CD4-positive, alpha-beta memory T cell (primary cell): ENCODE measurements at places on chromosomes 2 and 18.

GRCh38 chr2:109432421-109432820, 181.3 kb downstream of the SEPTIN10 start:
- no peak for DNase-seq

- no peak for DNase-seq
These were observed 247.9 kb upstream of the SYT4 start for GRCh38 chr18:43525169-43525568.

DNA sequence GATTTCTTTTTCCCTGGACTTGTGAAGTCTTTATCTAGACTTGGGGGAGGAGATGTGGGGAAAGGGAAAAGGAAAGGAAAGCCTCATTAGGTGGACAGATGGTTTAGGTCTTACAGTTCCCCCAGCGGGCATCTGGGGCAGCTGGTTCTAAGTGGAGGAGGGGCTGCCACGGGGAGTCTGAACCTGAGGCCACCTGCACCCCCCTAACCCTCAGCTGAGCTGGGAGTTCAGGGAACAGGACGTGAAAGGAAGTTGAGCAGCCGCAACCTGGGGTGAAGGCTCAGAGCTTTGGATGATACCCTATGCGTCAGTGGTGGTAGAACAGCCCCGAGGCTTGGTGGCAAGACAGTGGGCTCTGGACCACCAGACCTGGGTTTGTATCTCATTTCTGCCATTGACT, 26.8 kb downstream of the ITM2C start:
- no peak for DNase-seq

GRCh38 chr2:168189835-168190569, 57.4 kb downstream of the STK39 start:
- DNase-seq: no peak

- no peak for DNase-seq
These were observed 937.1 kb downstream of the TSN start for GRCh38 chr2:122692400-122693083.

DNA sequence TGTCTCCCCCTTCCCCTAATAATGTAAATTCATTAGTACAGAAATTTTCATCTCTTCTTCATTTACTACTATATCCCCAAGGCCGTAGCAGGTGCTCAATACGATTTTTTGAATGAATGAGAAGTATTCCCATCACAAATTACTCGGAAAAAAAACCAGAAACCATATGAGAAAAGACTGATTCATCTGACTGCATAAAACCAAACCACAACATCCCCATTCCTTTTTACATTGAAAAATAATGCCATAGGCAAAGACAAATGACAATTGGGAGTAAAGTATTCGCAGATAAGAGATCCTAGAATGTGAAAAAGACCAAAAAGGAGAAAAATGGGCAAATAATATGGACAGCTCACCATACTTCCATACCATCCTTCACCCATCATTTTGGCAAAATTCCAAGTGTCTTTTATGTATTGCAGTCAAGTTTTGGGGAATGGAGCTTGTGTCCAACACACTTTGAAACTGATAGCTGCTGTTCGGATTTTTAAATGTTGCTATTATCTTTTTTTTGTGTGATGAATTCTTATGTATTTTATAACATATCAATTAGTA, 1.5 kb downstream of the ZC3H8 start:
- DNase-seq: no peak

DNA sequence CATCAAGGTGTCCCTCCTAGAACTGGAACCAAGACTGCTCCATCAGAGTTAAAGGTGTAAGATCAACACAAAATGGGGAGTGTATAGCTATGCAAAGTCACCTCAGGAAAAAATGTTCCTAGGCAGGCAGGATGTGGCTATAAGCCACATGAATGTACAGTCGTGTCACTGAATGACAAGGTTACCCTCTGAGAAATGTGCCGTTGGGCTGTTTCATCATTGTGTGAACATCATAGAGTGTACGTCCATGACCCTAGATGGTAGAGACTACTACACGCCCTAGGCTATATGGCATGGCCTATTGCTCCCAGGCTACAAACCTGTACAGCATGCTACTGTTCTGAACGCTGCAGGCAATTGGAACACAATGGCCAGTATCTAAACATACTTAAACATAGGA, 24.5 kb downstream of the TYMS start:
- peak; percentile 69 for DNase-seq

- DNase-seq: no peak
These were observed 358.1 kb upstream of the CRIM1 start for GRCh38 chr2:35997488-35997887.

GRCh38 chr2:130332271-130333073, 10.2 kb upstream of the IMP4 start:
- peak; percentile 54 for DNase-seq

DNA sequence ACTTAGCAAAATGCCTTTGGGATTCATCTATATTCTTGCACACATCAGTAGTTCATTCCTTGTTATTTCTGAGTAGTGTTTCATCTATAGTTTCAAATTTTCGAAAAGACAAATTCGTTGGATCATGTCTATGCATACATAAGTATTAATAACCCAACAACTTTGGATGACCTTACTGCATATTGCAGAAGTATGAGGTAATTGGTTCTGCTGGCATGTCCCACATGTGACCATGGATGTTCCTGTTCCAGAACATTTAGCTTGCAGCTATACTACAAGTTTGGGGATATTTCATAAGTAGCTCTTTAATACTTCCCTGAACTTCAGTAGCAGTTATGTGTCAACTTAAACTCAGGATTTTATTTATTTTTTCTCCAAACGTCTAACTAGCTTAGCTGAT, 44.9 kb downstream of the APLF start:
- no peak for DNase-seq

- no peak for DNase-seq
These were observed 107.9 kb downstream of the KCNF1 start for GRCh38 chr2:11019614-11020013.

- DNase-seq: no peak
These were observed 13.5 kb downstream of the DOK6 start for GRCh38 chr18:69414184-69414583.

GRCh38 chr2:86123328-86123925, 17.4 kb downstream of the PTCD3 start:
- no peak for DNase-seq

- no peak for DNase-seq
These were observed 21.7 kb upstream of the CABLES1 start for GRCh38 chr18:23113576-23113975.

DNA sequence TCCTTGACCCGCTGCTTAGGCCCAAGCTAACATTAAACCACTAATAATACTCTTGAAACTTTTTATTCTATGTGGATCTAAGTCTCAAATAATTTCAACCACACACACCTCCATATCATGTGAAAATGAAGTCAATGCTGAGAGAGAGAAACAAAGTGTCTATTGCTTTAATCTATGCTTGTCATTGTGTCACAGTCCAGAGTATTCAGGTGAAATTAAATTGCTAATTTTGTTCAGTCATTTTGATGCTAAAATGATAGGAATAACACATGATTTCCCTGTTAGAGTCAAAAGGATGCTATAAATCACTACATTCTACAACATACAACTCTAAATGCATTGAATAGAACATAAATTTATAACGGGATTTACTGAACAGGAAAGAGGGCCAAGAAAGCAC, 195.4 kb downstream of the ERBB4 start:
- no peak for DNase-seq

GRCh38 chr2:204449977-204450376, 95.3 kb upstream of the PARD3B start:
- DNase-seq: no peak

- no peak for DNase-seq
These were observed 29.6 kb downstream of the FAM168B start for GRCh38 chr2:131063501-131064283.

DNA sequence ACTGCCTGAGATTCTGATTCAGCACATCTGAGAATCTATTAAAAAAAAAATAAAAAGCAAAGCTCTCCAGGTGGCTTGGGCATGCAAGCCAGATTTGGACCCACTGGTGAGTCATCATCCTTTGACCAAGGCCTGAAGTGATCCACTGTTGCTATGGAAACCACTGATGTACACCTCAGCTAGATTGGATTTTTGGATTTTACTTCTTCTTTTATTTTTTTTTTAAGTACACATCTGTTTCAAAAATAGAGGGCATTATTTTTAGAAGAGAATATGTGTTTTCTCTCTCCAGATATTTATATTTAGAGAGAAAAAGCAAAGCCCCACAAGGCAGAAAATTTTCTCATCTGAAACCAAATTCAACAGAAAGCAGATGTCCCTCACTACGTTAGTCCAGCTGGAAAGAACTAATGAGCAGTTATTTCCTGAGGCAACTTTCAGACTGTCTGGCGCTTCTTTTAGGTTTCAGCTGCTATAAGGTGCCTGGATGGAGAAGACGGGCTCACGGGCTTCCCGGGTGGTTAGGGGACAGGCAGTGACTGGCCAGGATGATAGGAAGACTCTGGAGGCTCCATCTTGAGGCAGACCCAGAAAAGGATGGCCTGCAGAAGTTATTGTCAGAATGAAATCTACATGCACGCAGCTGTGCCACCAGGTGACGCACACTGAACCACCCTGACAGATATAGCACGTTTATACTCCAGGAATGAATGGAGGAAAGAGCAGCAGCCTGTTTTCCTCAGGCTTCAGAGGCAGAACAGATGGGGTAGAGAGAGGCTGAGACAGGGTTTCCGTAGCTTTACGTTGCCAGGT, 50.5 kb downstream of the MRPL35 start:
- DNase-seq: no peak

DNA sequence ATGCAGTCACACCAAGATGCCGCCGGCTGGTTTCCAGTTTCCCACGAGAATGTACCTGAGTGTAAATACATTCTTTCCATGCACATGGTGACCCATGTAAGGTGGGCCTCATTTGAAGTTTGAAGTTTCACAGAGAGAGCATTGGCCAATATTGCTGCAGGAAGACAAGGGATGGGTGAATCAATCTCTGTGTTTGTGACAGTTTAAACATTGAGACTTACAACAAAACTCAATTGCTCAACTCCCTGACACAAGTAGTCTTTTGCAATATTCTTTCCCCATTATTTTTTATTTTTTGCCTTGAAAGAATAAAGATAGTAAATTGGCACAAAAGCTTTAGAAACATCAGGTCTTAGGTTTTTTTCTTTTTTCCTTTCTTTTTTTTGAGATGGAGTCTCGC, 5.1 kb downstream of the SERPINB2 start:
- DNase-seq: no peak

DNA sequence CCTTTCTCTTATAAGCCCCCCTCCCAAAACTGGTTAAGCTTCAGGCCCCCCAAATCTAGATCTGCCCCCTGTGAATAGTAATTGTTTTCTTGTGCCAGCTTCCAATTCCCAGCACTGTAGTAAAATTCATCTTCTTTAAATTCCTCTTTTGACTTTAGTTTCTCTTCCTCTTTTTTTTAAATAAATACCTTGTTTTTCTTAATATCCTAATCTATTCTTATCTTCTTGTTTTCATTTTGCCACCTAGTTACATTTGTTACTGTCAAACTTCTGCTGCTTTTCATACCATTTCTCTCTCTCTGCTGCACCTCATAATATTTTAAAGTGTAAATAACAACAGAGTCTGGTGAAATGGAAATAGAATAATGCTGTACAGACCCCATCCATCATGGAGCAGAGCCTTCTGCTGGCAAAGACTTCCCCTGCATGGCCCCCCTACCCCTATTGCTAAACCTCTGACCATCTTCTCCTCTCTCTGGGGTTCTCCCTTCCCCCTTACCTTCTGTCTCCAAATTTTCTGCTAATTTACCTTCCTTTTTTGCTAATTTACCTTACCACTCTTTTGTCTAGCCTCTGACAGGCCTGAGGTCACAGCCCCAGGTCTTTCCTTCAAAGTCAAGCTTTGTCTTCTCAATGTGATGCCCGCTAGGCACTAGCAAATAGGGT, 94.9 kb upstream of the PAPOLG start:
- no peak for DNase-seq

DNA sequence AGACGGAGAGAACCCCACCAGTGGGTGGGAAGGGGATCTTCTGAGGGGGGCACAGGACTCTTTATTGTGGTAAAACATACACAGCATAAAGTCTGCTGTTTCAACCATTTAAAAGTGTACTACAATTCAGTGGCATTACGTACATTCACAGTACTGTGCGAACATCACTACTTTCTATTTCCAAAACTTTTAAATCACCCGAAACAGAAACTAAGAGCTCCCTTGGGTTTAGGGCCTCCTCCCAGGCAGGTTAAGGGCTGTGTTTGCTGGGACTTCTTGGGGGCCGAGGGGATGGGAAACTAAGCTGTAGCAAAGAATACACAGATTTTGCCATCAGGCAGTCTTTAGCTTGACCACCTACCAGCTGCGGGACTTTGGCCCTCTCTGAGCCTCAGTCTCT, 242.0 kb downstream of the HAUS1 start:
- DNase-seq: no peak

- no peak for DNase-seq
These were observed 506.6 kb upstream of the SPHKAP start for GRCh38 chr2:228688007-228688645.

GRCh38 chr2:64327510-64328414, 126.2 kb upstream of the LGALSL start:
- DNase-seq: peak; percentile 49

DNA sequence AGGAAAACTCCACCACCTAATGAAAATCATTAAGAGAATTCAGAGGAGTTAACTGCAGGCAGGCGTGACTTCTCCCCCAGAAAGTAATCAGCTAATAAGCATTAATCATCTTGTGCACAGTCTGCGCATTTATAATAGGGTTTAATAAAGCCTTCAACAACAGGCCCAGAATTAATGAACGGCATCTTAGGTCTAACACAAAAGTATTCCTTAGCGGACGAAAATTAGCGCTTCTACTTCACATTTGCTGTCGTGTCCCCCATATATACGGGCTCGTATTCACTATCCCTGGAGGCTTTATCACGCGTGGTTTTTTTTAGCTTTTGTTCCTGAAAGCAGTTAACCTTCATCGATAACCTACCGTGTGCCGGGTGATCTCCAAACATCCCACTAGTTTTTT, 1.8 kb downstream of the ATP8B1 start:
- DNase-seq: no peak

DNA sequence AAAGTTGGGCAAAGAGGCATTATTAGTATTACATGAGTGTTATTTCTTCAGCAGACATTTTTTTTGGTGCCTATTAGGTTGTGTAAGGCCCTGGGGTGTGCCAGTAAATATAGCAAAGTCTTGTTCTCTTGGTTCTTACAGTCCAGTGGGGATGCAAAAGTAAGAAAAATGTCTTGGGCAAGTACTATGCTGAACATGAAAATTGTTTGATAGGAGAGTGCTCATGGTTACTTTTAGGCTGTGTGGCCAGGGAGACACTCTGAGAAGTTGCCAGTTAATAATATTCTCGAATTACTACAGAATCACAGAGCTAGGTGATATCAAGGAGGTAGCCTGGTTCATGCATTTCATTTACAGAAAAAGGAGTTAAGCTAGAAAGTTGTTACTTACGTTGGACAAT, 1.9 kb downstream of the AGFG1 start:
- DNase-seq: no peak

GRCh38 chr18:10060469-10060782, 146.6 kb downstream of the VAPA start:
- DNase-seq: no peak
